Hematopoietic multipotent progenitor cell treated with erythropoietin and hydrocortisone succinate and interleukin-3 and kit ligand, for 8 days (in vitro differentiated cells): ENCODE measurements at places on chromosomes 16 and 17.
A peak's percentile ranks its signal among the peaks of the same experiment; 100 is the strongest.

DNA sequence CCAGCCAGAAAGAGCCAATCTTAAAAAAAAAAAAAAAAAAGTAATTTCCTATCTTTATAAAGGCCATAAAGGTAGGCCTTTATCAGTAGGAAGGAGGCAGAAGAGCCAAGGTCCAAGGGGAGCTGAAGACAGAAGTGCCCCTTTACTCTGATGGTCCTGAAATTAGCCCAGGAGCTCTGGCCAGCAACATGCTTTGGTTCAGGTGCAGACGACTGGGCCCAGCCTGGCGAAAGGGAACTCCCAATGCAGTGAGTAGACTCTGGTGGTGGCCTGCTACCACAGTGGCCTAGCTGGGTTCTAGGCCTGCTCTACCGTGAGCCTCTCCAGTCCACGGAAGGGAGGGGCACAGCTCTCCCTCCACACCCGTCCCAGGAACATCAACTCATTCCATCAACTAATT, 23.1 kb upstream of the MEIOB start:
- no peak for DNase-seq

DNA sequence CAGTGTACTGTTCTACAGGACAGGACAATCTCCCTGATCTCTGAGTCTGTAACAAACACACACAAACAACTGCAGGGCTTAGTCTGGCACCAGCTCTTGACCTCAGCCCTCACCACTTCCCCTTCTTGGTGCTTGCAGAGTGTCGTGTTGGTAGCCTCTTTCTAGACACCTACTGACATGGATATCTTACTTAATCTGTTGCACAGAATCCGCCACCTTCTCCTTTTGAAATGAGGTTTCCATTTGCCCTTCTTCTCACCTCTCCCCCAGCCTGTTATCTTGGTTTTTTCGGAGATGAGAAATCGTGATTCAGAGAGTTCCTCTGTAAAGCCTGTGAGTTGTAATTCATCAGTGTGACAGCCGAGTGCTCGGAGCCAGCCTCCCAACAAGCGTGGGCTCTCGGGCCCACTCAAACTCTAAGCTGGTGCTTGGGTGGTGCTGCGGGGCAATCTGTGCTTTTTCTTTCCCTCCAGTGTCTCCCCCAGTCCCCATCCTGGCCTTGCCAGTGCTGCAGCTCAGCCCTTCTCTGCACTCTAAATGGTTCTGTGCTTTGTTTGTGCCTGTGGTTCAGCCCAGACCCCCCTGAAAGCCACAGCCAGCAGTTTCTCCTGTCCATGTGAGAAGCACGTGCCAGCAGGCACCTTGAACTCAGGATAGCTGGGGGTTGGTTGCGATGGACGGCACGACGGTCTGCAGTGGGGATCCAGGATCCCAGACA, 28.1 kb downstream of the KIAA0513 start:
- peak; percentile 81 for DNase-seq

GRCh38 chr17:27236717-27237315, 57.1 kb upstream of the WSB1 start:
- DNase-seq: peak; percentile 76

DNA sequence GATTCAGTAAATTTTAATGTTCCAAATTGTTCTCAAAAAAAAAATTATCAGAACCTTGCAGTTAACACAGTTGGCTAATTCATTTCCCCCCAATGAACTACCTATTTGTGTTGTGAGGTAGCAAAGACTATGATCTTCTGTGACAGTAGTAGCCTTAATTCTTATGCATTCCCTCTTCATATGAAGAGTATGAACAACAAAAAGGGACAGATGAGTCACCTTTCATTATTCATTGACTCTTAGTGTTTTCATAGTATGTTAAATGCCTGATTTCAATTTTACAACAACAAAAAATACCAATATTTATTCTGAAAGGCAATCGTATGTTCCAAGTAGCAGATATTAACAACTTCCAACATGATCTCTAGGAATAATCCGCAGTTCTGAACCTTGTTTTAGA, 3.6 kb upstream of the SLFN11 start:
- no peak for DNase-seq

DNA sequence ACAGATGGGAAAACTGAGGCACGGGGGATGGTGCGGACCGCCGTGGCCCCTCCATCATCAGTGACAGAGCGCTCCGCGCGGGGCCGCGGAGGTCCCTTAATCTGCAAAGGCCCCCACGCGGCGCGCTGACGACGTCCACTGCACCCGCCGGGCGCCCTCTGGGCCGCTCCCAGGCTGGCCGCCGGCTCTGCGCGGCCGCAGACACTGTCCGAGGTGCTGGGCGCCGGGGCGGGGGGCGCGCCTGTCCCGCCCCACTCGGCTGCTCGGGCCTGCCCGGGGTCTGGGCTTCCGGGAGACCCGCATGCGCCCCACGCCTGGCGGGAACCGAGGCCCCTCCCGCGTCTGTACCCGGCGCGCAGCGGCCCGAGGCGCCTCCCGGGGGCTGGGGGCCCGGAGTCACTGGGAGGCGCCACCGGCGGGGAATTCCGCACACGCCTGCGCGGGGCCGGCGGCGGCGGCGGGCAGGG, 550 bp upstream of the RNF213 start:
- peak; percentile 48 for DNase-seq

GRCh38 chr17:73643001-73643851, 1.0 kb downstream of the SDK2 start:
- no peak for DNase-seq

DNA sequence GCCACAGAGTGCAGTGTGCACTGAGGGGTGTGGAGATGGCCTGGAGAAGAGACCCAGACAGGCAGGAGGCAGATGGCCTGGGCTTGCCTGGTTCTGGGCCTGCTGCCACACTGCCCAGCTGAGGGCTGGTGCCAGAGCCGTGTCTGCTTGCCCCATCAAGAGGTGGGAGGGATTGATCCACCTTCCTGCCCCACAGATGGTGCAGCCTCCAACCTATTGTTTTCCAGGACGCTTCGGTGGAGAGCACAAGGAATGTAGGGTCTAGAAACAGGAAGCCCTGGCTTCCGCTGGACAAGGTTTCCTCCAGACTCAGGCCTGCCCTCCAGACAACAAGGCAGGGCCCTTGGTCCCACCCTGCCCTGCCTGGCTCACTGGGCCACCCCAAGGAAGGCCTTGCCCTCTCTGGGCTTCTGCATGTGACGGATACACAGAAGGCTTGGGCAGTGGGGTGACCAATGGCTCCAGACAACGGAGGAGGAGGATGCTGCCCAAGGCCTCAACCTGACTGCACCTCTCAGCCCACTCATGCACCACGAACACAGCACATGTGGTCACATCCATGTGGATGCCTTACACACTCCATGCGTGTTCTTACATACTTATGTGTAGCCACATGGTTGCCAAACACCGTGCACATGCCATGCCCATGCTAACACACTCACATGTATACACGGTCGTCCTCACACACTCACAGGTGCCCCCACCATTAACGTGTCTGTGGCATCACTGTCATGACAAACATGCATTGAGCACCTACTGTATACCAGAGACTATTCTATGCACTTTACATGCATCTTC, 6.5 kb upstream of the CDH5 start:
- no peak for DNase-seq

DNA sequence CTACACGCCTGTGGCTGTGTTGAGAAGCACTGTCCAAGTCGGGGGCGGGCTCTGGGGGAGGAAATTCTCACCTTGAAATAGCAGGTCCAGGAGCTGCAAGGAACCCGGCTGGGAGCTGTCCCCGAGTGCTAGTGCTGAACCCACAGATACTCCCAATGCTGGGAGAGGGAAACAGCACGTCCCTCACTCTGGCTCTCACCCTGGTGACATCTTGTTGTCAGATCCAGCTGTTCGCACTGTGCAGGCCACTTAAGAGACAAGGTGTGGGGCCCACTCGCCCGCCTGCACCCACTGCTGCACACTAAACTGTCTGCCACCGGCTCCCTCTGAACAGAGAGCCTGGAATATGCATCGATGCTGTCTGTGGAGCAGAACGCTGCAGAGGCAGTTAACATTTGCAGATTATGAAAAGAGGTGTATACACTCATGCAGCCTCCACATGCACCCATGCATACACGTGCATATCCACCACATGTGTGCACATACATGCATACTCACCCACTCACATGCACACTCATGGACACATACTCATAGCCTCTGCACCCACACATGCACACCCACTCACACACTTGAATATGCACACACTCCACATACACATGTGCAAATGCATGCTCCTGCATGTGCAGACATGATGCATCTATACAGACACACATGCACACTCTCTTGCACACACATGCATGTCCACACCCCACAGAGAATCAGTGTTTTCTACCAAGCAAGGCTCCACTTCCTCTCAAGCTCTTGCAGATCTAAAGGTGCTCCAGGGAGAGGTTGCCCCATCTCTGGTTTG, 42.0 kb downstream of the MGAT5B start:
- peak; percentile 14 for DNase-seq

DNA sequence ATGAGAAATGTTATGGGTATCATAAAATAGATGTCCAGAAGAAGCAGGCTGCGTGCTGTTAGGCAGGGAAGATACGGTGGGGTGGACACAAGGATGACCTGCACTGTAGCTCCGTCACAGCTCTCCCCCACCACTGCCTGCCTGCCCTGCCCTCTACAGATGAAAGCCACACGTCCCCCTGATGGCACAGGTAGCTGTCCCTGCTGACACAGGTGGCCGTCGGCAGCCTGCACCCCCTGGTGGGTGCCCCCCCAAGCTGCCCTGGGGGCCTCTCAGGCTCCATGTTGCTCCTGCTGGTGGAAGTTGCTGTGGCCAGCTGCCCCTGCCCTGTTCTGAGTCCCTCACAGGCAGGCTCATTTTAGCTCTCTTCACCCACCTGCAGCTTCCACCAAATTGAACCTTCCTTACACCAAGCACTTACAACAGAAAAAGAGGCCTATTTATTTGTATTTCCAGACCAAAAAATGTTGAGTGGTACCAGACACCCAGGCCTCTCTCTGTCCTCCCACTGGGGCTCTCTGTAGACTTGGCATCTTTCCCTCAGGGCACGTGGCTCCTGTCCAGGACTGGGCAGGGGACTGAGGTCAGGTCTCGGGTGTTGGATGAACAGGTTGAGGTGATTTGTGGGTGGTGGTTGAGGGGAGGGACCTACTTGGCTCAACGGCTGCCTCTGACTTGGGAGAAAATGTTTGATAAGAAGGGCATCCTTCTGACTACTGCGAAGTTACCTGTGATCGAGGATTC, 50.1 kb upstream of the CACNG5 start:
- no peak for DNase-seq

- DNase-seq: peak; percentile 93
Measured at GRCh38 chr17:55750750-55751657, at the start of gene PCTP. Gene PCTP (plus strand): TSS chr17:55751051. CDS start chr17:55751104, 53 bp downstream.

- no peak for DNase-seq
Measured at GRCh38 chr16:56506941-56507340, 12.9 kb downstream of the BBS2 start.

DNA sequence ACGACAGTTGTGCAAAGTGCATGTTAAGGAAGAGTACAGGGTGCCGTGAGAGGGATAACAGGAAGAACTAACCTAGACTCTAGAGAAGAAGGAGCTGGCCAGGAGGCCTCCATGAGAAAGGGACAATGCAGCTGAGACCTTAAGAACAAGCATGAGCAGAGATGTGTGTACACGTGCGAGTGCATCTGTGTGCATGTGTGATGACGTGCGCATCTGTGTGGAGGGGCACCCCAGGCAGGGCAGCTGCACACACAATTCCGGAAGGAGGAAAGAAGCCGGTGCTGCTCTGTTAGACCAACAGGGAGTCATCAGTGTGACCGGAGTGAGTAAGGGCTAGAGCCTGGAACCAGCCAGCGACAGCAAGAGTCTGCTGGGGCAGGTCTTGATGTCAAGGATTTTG, 7.6 kb upstream of the KIF19 start:
- no peak for DNase-seq

DNA sequence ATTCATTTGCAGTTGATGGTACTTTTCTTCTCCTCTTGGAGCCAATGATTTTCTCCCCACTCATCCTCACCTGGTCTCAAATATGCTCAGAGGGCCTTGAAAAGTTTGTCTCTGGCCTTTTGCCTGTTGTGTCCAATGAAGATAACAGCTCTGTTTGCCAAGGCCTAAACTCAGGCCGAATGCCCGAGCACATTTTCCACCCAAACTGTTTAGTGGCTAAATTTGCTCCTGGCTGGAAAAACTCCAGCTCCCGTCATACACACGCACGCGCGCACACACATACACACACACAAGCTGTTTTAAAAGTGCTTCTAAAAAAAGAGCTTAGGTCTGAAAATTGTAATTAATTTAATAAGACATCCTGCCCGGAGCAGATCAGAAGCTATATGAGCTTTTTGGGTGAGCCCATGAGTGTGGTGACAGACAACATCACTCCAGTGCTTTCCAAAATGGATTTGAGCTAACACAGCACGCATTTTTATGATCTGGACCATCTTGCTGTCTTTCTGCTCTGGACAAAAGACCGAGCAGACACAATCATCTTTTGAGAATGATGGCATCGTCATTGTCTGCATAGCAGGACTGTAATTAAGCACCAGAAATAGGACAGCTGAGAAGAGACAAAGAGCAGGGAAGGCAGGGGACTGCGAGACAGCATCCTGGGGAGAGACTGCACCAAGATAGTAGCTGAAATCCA, 48.9 kb downstream of the IRX6 start:
- DNase-seq: no peak

DNA sequence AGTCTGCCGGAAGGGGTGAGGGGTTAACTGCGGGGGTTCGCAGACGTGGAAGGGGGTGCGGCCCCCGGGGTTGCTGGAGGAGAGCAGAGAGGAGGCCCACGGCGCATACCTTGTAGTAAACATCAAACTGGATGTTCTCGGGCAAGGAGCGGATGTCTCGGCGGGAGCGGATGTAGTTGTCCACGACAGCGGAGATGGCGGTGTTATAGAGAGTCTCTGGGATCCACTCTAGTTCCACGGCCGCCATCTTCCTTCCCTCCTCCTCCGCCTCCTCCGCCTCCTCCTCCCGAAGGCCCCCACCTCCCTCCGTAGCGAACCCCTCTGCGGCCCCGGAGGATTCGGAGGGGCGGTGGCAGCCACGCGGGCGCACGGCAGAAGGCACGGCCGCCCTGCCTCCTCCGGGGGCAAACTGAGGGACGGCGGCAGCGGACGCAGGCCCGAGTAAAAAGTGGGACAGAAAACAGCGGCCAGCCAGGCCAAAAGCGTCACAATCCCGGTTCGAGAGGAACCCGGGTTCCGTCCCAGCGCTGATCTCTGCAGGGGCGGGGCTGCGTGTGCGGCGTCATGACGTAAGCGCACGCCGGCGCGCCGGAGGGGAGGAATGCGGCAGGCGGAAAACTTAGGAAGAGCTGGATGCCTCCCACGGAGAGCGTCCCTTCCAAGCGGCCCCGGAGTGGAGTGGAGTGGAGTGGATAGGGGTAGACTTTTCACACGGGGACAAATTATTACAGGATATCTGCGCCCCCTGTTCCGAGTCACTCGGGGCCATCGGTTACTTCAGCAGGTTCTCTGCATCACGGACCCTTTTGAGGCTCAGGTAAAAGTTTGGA, at the start of gene APPBP2:
APPBP2 (minus strand) TSS at position 558 of the 830 bp plus-strand sequence; CDS start at position 247, 311 bp downstream.
- peak; percentile 78 for DNase-seq

- no peak for DNase-seq
Measured at GRCh38 chr16:4233431-4233830, 8.4 kb downstream of the SRL start.

GRCh38 chr17:67461228-67461780, 84.2 kb downstream of the PITPNC1 start:
- DNase-seq: no peak

DNA sequence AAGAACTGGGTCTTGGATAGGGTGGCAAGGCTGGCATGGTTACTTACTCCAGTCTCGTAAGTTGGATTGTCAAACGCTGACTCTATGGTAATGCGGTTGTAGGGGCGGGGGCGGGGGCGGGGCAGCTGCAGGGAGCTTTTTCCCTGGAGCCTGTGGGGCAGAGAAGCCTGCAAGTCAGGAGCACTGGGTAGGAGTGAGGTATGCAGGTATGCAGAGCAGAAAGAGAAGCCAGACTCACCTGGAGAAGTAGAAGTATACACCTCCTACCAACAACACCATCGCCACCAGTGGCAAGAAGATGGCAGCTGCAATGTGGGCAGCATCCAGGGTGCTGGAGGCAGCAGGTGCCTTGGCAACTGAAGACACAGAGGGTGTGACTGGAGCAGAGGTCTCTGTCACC, 4.8 kb upstream of the PHF12 start:
- DNase-seq: no peak
